ENCODE measurements at places on chromosomes 11 and 22.
A peak's percentile ranks its signal among the peaks of the same experiment; 100 is the strongest.

DNA sequence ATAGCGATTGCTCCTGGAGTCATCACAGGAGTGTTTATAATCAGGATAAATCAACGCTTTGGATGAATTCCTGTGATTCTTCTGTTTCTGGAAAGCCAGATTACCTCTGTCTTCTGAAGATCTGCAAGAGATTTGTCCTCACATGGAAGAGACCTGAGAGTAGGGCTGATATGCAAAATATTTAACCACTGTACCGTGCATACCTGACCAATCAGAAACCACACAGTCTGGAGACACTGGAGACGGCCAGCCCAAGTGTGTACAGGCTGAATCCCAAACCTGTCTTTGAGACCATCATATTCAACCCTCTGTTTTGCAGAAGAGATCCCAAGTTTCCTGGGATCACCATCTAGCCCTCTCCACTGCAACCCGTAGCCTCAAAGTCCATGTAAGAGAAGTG is 50.4 kb upstream of the WT1 start:
- no peak for DNase-seq

- DNase-seq: no peak
These were observed 54.8 kb upstream of the FDX1 start for GRCh38 chr11:110374921-110375320.

- peak; percentile 80 for DNase-seq
These were observed 709 bp downstream of the FTH1 start for GRCh38 chr11:61966734-61967115.

DNA sequence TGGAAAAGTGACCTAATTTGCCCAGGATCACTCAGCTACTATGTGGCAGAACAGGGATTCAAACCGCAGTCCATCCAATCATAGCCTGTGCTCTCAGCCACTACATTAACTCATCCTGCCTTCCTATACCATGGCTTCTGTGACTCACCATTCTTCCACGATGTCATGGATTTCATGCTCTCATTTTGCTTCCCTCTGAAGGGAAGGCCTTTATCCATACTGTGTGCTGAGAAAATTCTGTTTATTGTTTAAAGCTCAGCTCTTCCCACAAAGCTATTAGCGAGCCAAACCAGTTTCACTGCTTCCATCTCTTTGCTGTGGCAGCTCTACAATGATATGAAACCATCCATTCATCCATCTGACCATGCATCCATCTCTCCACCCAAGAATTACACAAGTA is 289.9 kb downstream of the TENM4 start:
- DNase-seq: no peak

DNA sequence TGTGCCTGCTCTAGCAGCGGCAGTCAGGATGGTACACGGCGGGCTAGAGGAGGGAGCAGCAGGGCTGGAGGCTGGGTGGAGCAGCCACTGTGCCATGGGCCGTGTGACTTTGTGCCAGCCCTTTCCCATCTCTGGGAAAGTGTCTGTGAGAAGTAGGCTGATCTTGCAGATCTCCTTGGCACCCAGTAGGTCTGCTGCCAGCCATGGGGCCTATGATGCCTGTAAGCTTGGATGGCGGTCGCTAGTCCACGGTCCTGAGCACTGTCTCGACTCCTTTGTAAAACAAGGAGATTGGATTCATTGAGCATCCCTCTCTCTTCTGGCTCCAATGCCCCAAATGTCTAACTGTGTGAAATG is 22.6 kb downstream of the AMPD3 start:
- no peak for DNase-seq

GRCh38 chr22:40747361-40747760 is 68.1 kb downstream of the MCHR1 start:
- DNase-seq: no peak

GRCh38 chr22:22836635-22837034 is 51.0 kb upstream of the IGLL5 start:
- no peak for DNase-seq

DNA sequence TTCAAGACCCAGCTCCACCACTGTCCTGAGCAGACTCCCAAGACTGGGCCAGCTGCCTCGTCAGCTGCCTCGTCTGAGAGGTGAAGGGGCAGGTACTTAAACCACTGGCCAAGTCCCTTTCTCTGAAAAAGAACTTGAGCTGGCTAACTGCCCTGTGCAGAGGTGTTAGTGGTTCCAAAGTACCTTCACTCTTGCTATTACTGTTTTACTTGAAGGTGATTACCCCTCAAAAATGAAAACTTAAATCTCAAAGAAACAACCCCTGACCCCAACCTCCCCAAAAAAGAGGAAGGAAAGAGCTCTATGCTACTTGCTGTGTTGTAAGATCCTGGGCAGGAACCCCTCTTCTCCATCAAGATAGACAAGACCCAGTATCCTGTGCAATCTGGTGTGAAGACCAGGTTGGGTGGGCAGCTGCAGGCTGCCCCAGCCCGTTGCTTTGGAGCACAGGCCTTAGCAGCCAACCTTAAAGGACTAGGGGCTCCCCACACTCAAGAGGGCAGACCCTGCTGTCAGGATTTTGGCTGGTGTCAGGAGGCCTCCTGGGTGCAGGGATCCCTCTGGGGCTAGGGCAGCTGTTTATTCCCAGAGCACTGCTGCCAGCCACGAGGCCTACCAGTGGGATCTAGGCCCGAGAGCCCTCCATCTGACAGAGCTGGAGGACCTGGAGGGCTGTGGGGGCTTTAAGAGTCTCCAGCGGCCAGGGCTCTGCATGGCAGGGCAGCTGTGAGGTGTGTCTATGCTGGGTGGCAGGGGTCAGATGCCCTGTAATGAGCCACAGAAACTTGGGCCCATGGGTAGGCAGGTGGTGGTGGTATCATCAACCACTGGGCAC is 13.0 kb downstream of the GUCD1 start:
- DNase-seq: no peak

- no peak for DNase-seq
These were observed 144.9 kb downstream of the ARHGAP42 start for GRCh38 chr11:100831929-100832494.

- no peak for DNase-seq
These were observed 87.5 kb downstream of the PRMT3 start for GRCh38 chr11:20474882-20475517.

DNA sequence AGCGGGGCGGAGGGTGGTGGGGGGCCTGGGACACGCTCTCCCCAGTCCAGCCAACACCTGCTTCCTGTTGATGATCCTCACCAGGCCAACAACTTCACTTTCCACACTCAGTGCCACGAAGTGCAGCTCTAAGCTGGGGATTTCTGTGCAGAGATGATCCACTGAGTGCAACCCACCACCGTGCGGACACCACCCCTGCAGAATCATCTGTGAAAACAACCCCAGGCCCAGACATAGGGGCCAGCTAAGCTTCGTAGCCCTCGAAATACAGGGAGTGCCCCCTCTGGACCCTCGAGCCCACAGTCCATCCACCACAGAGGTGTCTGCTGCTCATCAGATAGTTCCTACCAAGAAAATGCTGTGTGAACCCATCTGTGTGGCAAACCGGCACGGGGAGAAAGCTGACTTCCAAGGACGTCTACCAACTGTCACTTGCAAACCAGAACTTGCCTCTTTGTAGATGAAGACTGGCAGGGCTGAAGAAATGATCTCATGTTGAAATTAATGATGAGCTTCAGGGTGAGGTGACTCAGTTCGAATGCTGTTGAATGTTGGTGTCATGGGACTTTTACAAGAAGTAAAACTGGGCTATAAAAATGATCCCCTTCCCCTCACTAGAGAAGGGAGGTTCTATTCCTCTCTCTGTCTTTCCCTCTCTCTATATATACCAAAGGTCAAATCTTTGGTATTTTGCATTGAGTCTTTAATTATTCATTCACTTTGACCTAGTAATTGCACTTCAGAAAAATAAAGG is 73.4 kb downstream of the MYEOV start:
- no peak for DNase-seq

GRCh38 chr22:44522526-44523170 is 24.6 kb upstream of the RTL6 start:
- DNase-seq: no peak

GRCh38 chr11:70071996-70072395 is 6.1 kb upstream of the ANO1 start:
- DNase-seq: no peak

DNA sequence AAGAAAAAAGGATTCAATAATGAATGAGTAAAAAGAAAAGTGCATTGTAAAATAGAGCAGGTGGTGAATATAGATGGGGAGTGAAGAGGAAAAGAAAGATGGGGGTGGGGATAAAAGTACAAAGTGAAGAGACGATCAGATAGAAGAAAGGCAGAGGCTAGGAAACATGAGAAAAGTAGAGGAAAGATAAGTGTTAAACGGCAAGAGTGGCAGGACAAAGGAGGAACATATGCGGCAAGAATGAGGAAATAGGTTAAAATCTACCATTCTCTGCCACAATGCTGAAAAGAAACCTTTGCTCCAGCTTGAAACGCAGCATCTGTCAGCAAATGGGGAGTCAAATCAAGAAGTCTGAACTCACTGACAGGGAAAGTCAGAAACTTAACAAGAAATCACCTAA is 6.8 kb downstream of the FUT4 start:
- no peak for DNase-seq

- DNase-seq: peak; percentile 37
These were observed 4.5 kb downstream of the SLC22A6 start for GRCh38 chr11:62980133-62980760.

GRCh38 chr11:57249384-57250319 is 12.6 kb upstream of the APLNR start:
- DNase-seq: peak; percentile 47

DNA sequence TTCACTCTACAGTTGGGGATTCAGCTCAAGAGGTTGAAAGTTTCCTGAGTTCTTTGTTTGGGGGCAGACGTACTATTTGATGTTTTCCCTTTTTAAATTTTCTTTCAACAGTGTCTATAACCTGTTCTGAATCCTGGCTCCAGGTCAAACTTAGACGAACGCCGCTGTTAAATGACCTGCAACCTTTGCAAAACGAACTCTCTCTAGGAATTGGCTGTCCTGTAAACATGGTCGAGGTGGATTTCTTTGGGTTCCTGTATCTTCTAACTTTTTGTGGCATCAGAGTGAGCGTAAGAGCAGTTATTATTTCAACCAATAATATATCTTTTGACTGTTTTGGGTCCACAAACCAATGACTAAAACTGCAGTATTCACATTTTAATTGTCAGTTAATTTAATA is 1.6 kb downstream of the OOSP4A start:
- no peak for DNase-seq

- no peak for DNase-seq
These were observed 20.3 kb upstream of the WNT11 start for GRCh38 chr11:76226626-76227025.

DNA sequence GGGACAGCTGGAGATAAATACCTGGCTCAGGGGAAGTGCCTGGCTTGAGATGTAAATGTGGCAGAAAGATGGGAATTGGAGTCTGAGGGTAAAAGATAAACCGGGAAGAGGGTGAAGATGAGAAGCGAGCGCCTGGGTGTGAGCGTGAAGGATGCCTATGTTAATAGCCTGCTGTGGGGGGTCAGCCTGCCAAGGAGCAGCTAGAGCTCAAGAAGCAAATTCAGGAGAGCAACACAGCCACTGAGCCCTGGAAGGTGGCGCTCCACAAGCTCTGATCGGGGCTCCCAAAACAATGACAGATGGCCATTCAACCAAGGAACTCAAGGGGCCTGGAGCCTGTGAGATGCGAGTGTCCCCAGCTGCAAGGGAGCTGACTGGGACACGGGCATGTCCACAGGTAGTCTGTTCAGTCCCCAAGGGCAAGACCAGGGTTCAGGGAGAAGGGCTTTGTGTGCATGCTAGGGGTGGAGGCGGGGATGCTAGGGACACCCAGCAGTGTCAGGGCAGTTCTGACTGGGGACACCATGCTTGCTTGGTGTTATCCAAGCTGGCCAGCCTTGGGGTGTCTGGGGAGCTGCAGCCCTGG is 2.8 kb downstream of the GSC2 start:
- DNase-seq: peak; percentile 49

DNA sequence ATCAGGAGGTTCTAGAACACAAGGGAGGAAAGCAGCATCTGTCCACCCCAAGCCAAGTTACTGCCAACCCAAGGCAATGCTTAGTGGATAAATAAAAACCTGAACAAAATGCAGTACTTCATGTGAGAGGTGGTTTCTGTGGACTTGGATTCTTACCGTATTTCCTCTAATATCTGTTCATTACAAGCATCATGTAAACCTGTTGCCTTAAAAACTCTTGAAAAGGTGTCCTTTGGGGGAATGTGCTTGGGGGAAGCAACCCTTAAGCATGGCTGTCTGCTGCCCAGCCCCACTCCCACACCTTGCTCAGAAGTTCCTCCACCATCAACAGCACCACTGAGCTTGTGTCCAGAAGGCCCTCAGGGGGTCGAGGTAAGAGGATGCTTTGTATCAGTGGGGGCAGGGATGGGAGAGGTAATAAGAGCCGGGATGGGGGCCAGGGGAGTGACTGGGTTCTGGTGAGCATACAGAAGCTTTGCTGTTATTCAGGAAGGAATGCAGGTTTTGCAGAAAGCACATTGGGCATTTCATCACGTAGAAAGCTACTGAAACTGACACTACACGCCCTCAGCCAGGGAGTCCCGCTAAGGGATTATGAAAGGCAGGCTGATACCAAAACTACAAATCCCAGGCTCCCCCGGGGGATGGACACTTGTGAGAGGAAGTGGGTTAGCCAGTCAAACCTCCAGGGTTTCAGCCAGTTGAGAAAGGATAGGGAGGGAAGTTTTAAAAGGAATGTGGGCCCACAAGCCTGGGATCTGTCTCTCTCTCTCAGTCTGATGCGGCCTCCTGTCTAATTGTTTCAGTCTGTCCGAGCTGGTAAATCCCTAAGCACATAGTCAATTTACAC is 52.0 kb downstream of the KCNJ1 start:
- DNase-seq: peak; percentile 97

- DNase-seq: no peak
These were observed 41.3 kb upstream of the HSD17B12 start for GRCh38 chr11:43639224-43639623.

- DNase-seq: no peak
These were observed 10.4 kb downstream of the ANO5 start for GRCh38 chr11:22203281-22203680.

GRCh38 chr11:134652586-134653255 is 240.7 kb upstream of the B3GAT1 start:
- no peak for DNase-seq

DNA sequence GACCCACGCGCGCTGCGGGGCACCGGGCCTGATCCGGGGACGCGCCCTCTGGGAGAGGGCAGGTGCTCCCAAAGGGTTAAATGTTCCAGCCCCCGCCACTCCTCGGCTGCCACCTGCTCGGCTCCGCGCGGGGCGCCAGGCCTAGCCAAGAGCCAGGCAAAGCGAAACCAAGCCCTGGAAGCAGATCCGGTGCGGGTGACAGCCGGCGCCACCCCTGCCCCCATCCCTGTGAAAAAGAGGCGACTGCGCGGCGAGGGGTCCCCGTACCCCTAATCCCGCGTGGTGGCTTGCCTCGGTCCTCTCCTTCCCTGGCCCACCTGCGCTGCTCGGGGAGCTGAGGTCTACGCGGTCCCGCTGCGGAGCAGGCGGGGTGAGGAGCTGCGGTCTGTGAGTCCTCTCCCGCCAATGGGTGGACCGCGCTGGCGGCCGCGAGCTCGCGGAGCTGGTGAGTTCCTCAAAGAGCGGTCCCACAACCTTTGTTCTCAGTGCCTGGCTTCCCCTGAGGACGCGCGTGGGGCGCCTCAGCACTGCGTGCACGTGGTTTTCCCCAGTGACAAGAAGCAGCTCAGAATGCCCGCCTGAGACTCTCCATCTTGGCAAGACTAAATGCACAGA is at the start of gene ME3:
TSS of gene ME3 (minus strand) at position 610 of the 615 bp plus-strand sequence.
- peak; percentile 39 for DNase-seq
